Kidney tubule cell (primary cell): ENCODE measurements at places on chromosomes 2 and 18.

DNA sequence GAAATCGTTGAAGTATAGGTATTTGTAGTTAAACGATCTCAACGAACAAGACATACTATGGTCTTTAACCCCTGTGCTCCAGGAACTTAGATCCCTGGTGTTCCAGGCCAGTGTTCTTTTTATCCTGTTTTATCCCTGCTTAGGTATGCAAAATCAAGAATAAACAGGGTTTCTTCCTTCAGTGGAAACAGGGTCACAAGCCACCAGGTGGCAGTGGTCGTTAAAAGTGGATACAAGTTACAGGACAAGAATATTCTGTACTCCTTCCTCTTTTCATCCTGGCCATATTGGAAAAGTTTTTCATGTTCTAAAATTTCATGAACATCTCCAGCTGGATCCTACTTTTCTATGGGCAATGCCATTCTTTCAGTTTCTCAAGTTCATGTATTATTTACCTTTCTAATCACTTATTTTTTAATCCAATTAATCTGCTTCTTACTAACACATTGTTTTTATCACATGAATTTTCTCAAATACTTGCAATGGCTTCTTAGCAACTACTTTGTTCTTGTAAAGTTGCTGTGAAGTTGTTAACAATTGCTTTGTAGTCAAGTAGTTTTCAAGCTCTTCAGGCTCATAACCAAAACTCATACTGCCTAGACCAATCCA lies 16.4 kb upstream of the HNMT start:
- DNase-seq: peak; percentile 70

DNA sequence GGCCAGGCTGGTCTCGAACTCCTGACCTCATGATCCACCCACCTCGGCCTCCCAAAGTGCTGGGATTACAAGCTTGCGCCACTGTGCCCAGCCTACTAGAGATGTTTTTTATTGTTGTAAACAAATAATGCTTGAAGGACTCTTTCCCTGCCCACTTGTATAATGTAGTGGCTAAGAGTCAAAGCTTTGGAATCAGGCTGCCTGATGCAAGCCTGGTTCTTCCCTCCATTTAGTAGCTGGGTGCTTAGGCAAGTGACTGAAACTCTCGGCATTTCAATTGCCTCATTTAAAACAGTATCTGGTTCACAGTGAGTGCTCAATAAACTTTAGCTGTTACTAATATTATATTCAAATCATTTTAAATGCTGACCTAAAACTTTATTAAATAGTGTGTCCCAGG lies 264.0 kb upstream of the FBXO11 start:
- no peak for DNase-seq

GRCh38 chr2:241617431-241618154 lies 19.4 kb downstream of the THAP4 start:
- DNase-seq: peak; percentile 44

DNA sequence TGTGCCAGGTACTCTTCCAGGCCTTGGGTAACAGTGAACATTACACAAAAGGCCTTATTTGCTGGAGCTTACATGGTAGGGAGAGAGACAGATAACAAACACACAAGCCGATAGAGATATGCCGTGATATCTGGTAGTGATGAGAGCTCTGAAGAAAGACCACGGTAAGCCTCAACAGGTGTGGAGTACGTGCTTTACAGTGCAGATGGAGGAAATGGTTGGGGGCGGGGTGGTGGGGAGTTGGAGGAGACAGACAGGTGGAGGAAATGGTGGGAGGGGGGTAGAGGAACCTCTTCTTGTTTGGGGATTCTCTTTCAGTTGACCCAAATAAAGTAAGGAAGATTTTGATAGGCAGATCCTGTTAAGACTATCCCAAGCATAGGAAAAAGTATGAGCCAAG lies 141.1 kb upstream of the ALPP start:
- DNase-seq: no peak

DNA sequence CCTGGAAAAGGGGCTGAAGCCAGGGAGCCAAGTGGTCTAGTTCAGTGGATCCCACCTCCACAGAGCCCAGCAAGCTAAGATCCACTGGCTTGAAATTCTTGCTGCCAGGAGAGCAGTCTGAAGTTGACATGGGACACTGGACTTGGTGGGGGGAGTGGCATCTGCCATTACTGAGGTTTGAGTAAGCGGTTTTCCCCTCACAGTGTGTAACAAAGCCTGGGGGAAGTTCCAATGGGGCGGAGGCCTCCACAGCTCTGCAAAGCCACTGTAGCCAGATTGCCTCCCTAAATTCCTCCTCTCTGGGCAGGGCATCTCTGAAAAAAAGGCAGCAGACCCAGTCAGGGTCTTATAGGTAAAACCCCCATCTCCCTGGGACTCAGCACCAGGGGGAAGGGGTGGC lies 144.4 kb downstream of the PTPRM start:
- DNase-seq: peak; percentile 64

GRCh38 chr2:42138163-42139015 lies 30.8 kb upstream of the EML4 start:
- DNase-seq: peak; percentile 96

- no peak for DNase-seq
Measured at GRCh38 chr2:50489092-50489491, 542.8 kb downstream of the NRXN1 start.

GRCh38 chr2:218392891-218393462 lies 6.7 kb upstream of the CTDSP1 start:
- no peak for DNase-seq

DNA sequence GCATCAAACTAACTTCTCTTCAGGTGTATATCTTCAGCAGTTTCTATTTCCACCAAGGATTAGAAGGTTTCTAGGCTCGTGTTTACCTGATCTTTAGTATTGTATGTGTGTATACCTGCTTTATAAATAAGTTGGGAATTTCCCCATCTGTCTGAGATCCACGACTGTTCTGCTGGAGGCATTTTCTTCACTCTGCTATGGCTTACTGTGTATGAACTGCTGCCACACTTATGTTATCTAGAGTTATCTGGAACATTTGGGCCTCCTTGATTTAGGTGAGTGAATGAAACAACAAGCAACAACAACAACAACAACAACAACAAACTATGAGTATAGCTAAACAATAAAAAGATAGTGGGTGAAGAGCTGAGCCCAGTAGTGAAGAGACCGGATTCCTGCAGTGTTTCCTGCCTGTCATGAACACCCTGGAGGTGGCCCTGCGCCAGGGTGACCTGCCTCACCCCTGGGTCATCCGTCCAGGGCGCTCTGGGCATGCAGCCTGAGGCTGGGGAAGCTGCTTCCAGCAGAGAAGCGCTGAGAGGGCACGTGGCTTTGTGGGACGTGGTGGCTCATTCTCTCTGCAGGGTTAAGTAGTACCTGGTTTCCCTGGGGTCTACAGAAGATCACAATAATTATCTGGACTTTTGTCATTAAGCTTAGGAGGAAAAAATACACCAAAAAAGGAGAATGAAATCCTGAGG lies 56.1 kb upstream of the GATA6 start:
- DNase-seq: no peak

- no peak for DNase-seq
Measured at GRCh38 chr2:49369650-49370049, 215.3 kb upstream of the FSHR start.

DNA sequence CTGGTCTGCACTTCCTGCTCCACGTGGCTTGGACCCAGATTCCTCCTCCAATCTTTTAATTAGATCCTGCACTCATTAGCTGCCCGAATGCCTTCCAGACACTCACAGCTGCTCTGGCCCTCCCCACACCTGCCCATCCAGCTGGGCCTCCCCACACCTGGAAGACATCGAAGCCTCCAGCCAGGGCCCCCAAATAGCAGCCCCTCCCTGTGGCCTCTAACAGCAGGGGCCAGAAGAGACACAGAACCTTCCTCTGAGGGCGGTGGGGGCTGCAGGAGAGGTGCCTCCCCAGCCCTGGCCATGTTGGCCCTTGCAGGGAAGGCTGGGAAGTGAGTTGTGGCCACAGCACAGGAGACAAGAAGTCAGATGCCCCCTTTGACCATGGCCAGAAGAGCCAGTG lies 252.8 kb downstream of the DYSF start:
- no peak for DNase-seq

GRCh38 chr18:33720133-33720532 lies 142.1 kb downstream of the ASXL3 start:
- DNase-seq: peak; percentile 27

DNA sequence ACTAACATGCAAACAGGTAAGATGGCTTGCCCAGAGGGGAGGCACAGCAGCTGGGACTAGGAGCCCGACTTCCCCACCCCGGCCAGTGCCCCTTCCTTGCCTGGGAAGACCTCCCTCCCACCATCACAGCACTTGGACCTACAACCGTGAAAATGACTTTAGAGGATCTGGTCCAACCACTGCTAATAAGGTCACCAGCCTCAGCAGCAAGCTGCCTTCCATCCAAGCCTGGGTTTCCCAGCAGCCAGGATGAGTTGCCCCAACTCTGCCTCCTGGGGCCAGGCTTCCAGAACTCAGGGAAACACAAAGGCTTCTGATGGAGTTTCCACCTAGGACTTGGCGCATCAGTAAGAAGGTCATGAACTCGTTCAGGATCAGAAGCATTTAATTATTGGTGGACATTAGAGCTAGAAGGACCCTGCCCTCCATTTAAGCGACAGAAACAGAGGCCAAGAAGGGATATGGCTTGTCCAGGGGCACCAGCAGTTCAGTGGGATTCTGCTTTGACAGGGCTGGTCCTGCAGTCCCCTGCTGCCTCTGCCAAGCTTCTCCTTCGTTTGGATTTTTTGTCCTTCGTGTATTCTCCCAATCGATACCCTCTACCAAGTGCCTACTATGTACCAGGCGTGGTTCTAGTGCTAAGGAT lies 403.0 kb upstream of the ID2 start:
- DNase-seq: no peak

DNA sequence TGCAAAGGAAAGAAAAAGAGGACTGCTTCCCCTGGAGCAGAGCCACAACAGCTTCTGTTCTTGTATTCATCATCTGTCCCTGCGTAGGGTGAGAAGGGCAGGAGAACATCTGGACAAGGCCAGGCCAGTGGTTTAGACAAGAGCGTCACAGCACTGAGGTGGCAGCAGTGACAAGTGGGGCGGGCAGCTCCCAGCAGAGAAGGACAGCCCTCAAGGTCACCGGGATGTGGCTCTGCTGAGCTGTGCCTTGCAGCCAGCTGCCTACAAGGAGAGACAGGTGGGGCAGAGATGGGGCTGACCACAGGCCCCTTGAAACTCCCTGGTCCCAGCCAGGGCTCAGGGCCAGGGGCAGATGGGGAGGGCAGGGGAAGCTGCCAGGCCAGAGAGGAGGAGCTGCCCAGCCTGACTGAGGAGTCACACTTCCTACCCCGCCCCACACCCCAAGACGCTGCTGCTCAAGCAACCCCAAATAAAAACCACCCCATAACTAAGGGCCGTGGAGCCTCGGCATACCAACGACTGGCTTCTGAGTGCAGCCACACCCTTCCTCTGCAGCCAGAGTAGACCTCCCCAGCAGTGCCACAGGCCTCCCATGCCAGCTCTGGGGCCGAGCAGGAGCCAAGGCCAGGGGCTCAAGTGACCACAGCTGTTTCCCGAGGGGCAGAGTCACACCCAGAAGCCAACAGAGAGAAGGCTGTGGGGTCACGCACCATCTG lies 5.4 kb downstream of the RAB11FIP5 start:
- DNase-seq: no peak

DNA sequence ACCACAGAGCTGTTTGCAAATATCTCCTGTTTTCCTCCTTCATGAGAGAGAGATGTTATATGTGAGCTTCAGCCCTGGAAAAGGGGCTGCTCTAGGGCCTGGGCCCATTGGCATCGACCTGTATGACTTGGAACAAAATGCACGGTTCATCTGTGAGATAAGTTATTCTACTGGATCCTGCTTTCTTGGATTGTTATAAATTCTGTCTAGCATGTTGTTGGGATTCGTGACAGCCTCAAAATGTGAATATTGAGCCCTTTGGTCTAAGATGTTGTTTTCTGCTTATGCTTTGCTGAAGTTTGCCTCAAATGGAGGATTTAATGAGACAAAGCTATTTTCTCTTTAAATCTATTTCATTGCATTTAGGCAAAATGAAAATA lies 372.9 kb downstream of the EN1 start:
- DNase-seq: no peak

GRCh38 chr2:133122529-133122928 lies 445.7 kb downstream of the NCKAP5 start:
- DNase-seq: no peak

- DNase-seq: no peak
Measured at GRCh38 chr2:68974946-68975665, 670 bp downstream of the GKN1 start.

- peak; percentile 25 for DNase-seq
Measured at GRCh38 chr2:41886757-41887156, 161.1 kb upstream of the PKDCC start.

DNA sequence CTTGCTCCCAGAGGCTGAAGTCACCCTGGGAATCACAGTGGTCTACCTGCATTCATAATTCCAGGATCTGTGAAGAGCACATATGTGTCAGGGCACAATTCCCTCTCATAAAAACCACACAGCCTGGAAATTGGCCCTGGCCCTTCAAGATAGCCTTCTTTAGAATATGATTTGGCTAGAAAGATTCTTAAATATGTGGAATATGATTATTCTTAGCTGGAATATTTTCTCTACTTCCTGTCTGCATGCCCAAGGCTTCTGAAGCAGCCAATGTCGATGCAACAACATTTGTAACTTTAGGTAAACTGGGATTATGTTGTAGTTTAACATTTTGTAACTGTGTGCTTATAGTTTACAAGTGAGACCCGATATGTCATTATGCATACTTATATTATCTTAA lies 24.2 kb downstream of the ICOS start:
- no peak for DNase-seq

DNA sequence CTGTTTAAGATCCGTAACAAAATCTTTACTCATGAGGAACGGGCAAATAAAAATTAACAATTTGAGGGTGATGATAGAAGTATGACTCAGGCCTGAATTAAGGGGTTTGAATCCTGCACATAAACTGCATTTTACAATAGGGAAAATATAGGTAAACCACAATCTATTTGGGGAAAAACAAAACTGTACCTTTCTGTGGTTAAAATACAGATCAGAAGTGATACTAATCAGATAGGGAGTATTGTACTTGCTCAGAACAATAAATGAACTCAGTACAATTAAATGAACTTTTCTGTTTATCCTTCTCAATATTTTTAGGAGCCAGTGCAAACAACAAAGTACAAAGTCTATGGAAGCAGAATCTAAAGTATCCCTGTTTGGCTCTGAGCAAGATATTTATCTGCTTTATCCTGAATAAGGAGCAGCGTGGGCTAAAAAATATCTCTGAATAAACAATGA lies 287.3 kb downstream of the ZNF385B start:
- DNase-seq: no peak
